Epithelial cell of proximal tubule (primary cell): ENCODE measurements at places on chromosomes 11 and 22. TPM values are rescaled to one million over a fixed set of nuclear protein-coding genes. Genes with fewer than 3 reads are reported as not detected.

WNT7B gene
- total RNA-seq = 30.1 and 112 TPM in 2 replicates

GRCh38 chr11:108278954-108279353 is 56.1 kb downstream of the ATM start:
- no peak for DNase-seq

GRCh38 chr11:11958403-11959231 is 49.8 kb downstream of the DKK3 start:
- no peak for DNase-seq

ATM gene
- 21.0 and 29.4 TPM in 2 replicates for total RNA-seq

CCDC86 gene
- total RNA-seq = 38.6 and 61.5 TPM in 2 replicates

OR52H1 gene
- not detected in 2 replicates for total RNA-seq

GRCh38 chr11:119149018-119149785 is at the start of gene ABCG4:
Gene ABCG4 (plus strand): TSS chr11:119149052. CDS start chr11:119149966, 914 bp downstream.
- DNase-seq = no peak

CCDC15 gene
- 3.3 and 3.4 TPM in 2 replicates for total RNA-seq

DNA sequence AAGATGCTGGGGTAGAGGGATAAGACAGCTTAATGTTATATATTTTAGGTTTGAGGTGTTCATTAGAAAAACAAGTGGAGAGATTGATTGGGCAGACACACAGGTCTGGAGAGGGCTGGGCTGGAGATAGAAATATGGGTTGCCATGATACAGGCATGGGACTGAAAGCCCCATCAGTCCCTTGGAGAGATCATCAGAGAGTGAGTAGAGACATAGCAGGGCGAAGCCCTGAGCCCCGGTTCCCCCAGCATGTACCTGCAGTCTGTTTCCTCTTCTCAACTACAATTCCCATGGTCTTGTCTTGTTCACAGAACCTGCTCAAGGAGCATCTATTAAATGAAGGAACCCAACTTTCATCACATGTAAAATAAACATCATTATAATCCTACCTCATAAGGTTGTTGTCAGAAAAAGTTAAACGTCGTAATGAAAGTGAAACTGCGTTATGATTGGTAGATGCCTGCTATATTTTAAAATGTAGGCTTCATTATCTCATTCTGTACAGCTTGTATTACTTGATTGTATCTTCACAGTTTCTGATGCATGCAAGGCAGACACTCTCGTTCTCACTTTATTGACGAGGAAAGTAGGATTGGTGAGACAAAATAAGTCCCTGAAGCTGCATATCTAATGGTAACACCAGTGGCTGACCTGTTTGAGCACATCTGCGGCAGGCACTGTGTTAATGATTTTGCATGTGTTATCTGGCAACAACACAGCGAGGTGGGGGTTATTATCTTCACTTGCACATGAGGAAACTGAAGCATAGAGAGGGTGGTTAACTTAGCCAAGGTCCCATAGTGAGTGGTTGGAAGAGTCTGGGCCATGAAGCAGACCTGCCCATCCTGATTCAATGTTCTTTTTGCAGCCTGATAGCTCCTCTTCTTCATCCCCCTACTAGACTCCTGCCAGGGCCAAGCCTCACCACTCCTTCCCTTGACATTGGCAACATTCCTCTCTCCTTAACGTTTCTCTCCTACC is 63.5 kb downstream of the ENDOD1 start:
- DNase-seq = no peak

ENTHD1 gene
- total RNA-seq = not detected in 2 replicates

DNA sequence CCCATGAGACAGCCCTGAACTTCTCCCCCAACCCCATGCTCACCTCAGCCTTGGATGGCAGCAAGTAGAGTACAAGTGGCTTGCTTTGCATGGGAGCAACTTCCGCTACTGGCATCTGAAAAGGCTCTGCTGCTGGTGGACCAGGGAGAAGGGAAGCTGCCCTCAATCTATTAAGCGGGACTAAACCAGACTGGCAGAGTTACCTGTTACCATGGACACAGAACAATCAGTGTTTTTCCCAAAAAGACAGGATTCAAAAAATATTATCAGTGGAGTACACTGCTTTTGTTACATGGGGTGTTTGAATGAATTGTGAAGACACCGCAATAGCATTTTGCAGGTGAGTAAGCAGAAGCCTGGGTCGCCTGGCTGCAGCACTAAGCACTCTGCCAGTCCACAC is 631.4 kb upstream of the B3GAT1 start:
- no peak for DNase-seq

TEX12 gene
- not detected in 2 replicates for total RNA-seq

- no peak for DNase-seq
These were observed 336.7 kb downstream of the LUZP2 start for GRCh38 chr11:24833573-24833972.
